AG09319 (cell line): ENCODE measurements at places on chromosomes 7 and 10.
A peak's percentile ranks its signal among the peaks of the same experiment; 100 is the strongest.

DNA sequence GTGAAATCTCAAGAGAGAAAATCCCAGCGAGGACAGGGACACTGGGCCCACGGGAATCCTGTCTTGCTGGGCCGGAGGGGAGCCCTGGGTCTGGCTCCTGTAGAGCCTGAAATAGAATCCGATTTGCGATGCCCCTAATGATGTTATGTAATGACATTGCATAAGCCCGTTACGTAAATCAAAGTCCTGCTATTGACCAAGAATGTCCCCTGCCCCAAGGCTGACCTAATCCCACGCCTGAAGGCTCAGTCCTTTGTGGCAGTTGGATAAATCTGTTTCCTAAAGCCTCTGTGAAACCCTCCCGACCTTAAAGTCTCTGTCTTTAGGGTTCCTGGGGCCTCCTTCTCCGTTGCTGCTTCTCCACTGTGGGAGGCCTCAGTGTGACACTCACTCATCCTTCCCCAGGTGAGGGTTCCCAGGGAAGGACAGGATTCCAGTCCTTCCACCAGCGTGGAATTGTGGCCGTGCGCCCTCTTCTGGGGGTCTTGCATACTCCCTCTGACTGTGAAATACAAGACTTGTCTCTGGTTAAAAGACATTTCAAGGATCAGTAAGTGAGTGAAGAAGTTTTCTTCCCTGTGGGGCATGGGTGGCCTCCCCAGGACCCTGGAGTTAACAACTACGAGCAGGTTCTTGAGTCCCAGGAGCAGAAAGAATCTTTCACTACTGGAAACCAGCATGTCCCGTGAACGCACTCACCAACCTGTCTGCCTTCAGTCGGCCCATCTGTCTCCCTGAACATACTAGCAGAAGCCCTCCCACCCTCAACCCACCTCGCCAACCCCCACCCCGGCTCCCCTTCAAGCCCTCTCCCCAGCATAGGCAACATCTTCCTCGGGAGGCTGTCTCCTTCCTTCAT lies 19.8 kb downstream of the ZNF467 start:
- no peak for DNase-seq

DNA sequence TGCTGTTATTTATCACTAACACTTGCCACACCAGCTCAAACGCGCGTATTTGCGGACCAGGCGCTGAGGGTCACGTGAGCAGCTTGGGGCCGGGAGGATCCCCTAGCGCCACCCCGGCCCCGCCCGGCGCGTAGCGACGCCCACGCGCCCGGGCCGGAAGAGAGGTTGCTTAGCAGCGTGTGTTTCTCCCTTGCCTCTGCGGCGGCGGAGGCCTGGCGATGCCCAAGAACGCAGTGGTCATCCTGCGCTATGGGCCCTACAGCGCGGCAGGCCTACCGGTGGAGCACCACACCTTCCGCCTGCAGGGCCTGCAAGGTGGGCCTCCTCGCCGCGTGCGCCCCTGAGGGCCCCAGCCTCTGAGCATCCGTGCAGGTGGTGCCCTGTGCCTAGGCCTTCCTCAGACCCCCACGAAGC lies at the start of gene C10orf53:
TSS of gene C10orf53 (plus strand) at position 172 of the 414 bp plus-strand sequence. CDS start at position 219, 47 bp downstream.
- no peak for DNase-seq

DNA sequence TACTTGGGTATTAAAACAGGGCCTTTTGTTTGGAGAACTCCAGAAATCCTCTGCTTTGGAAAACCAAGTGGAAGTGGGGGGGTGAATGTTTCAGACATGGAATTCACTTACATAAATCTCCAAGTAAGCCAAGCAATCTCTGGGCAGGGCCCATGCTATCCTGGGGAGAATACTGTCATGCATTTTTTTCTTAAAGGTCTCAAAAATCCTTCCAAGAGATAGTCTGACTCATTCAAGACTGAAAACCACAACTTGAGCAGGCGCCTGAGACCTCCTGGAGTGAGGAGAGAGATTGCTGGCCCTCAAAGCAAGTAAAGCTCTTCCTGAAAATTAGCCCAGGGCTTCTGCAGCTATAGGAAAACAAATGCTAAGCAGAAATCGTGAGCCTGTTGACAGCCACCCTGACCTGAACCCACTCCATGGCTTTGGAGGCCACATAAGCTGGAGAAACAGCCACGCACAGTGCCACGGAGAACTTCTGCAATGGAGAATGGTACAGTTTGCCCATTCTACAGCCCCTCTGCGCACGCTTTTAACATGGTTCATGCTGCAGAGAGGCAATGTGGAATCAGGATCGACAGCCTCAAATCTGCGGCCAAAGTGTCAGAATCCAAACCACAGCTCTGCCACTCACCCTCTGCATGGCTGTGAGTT lies 203.1 kb upstream of the AUTS2 start:
- no peak for DNase-seq

GRCh38 chr10:71769279-71769823 lies 4.0 kb downstream of the VSIR start:
- DNase-seq, result no peak

DNA sequence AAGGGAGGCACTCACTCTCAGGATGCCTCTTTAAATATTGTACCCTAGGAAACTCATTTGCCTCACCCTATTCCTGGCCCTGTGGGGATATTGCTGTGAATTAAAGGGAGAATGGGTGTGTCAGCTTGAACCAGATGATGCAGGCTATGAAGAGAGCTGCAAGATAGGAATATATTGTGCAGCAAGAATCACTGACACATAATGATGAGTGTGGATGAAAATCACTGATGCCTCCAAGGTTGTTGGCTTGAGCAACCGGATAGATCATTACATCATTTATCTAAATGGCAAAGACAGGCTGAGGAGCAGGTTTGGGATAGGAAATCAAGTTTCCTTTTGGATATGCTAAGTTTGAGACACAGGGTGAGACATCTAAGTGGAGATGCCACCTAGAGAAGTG lies 6.2 kb downstream of the SLC26A4 start:
- DNase-seq, result no peak

GRCh38 chr7:78905436-78905835 lies 548.0 kb downstream of the MAGI2 start:
- DNase-seq, result no peak

- DNase-seq, result no peak
These were observed 252.5 kb downstream of the PAXIP1 start for GRCh38 chr7:154750353-154750801.

- DNase-seq, result no peak
These were observed 90.6 kb upstream of the SEMA3E start for GRCh38 chr7:83739527-83739926.

- no peak for DNase-seq
These were observed 58.7 kb upstream of the VSTM2A start for GRCh38 chr7:54483523-54483922.

- peak; percentile 20 for DNase-seq
These were observed 57.4 kb downstream of the NEUROG3 start for GRCh38 chr10:69515699-69516259.
